ENCODE measurements at places on chromosomes 7 and 10. TPM values are rescaled to one million over a fixed set of nuclear protein-coding genes. Genes with fewer than 3 reads are reported as not detected.

METTL2B gene
- 29.9 TPM for total RNA-seq

MSMB gene
- total RNA-seq = not detected

UFSP1 gene
- total RNA-seq = 2.2 TPM

TMEM139 gene
- total RNA-seq = 0.11 TPM

PKD2L1 gene
- not detected for total RNA-seq

CPA5 gene
- 0.13 TPM for total RNA-seq

DGKB gene
- total RNA-seq = not detected

HOXA7 gene
- 5.0 TPM for total RNA-seq

PWWP2B gene
- 8.1 TPM for total RNA-seq

FRG2B gene
- total RNA-seq = not detected

PVRIG gene
- total RNA-seq = not detected

TMEM196 gene
- 0.13 TPM for total RNA-seq

CUZD1 gene
- total RNA-seq = 0.91 TPM

TFEC gene
- total RNA-seq = 0.32 TPM

TUBAL3 gene
- total RNA-seq = not detected

ELFN1 gene
- total RNA-seq = 2.3 TPM

HHEX gene
- total RNA-seq = 0.86 TPM

TM9SF3 gene
- 185 TPM for total RNA-seq

CREB5 gene
- total RNA-seq = 111 TPM

STAG3 gene
- 0.54 TPM for total RNA-seq

SFTPA1 gene
- total RNA-seq = not detected

NUDT13 gene
- 1.8 TPM for total RNA-seq

EFCAB10 gene
- total RNA-seq = 0.11 TPM

EPC1 gene
- 35.7 TPM for total RNA-seq

RPEL1 gene
- 0.13 TPM for total RNA-seq

SH2B2 gene
- total RNA-seq = 2.5 TPM

CREB3L2 gene
- 37.3 TPM for total RNA-seq

TRIM50 gene
- total RNA-seq = not detected

DENND2A gene
- total RNA-seq = 0.78 TPM

PPP1R17 gene
- total RNA-seq = not detected

GALNT17 gene
- under 0.01 TPM for total RNA-seq

PDE1C gene
- 23.3 TPM for total RNA-seq

HGF gene
- total RNA-seq = 0.65 TPM

All from articular chondrocyte of knee joint (primary cell).